ENCODE measurements at places on chromosomes 13 and 19.

- peak; percentile 53 for DNase-seq
Measured at GRCh38 chr13:76980075-76980718, 11.7 kb upstream of the CLN5 start.

DNA sequence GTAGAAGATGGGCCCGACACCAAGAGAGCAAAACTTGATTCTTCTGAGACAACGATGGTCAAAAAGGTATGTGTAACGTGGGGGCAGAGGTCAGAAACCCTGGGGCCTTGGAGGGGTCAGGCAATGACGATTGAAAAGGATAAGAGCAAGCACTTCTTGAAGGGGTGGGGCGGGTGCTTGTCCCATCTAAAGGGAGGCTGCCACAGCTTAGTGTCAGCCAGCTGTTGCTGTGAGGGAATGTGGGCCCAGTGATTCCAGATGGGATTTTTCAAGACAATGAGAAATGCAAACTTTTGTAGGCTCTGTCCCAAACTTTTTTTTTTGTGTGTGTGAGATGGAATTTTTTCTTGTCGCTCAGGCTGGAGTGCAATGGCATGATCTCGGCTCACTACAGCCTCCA is 24.5 kb downstream of the SAE1 start:
- DNase-seq, result no peak

DNA sequence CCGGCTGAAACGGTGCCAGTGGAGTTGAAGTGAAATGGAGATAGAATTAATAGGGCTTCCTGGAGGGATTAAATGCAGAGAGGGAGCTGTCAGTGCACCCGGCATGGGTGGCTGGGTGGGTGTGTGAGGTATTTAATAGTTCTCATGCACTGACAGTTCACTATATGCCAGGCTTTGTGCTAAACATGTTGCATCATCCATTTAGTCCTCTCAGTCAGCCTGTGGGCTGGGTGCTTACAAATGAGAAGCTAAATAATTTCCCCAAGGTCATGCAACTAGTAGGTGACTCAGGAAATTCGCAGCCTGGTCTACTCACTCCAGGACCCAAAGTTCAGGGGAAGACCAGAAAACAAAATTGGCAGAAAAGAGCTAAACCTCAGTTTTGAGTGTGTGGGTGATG is 63.5 kb upstream of the SPATA13 start:
- peak; percentile 79 for DNase-seq

DNA sequence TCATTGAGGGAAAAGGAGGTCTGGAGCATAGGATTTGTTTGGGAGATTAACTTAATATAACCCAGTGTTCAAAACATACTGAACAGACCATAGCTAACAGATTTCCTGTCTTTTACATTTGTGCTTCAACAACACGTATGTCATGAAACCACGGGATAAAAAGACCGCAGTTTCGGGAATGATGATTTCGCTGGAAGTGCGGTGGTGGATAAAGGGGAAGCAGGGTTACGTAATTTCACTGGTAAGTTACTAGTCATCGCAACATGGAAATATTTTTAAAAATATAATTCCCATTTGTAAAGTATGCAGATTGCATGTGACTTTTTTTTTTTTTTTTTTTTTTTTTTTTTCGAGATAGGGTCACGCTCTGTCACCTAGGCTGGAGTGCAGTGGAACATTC is 237.4 kb downstream of the LMO7 start:
- no peak for DNase-seq

DNA sequence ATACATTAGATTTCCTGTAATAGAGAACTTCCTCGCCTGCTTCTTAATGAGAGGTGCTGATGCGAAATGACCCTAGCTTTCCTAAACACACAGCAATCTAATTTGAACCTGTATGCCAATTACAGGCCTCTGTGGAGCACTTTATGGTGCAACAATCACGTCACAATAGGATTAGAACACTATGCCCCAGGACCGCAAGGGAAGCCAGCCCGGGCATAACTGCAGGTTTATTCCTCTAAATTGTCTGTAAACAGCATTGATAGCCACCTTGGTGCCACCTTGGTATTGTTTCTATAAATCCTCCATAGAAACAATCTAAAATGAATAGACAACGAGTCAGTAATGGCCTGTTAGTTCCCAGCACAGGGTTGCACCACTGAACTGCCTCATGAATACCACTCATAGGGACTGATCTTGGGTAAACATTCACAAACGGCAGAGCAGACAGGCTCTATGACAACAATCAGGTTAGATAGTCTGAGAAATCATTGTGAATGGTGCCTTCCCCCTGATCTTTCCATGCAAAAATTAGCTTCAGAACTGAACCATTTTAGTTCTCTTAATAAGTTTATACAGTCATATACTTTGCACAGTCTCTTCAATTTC is 182.5 kb upstream of the OBI1 start:
- no peak for DNase-seq

DNA sequence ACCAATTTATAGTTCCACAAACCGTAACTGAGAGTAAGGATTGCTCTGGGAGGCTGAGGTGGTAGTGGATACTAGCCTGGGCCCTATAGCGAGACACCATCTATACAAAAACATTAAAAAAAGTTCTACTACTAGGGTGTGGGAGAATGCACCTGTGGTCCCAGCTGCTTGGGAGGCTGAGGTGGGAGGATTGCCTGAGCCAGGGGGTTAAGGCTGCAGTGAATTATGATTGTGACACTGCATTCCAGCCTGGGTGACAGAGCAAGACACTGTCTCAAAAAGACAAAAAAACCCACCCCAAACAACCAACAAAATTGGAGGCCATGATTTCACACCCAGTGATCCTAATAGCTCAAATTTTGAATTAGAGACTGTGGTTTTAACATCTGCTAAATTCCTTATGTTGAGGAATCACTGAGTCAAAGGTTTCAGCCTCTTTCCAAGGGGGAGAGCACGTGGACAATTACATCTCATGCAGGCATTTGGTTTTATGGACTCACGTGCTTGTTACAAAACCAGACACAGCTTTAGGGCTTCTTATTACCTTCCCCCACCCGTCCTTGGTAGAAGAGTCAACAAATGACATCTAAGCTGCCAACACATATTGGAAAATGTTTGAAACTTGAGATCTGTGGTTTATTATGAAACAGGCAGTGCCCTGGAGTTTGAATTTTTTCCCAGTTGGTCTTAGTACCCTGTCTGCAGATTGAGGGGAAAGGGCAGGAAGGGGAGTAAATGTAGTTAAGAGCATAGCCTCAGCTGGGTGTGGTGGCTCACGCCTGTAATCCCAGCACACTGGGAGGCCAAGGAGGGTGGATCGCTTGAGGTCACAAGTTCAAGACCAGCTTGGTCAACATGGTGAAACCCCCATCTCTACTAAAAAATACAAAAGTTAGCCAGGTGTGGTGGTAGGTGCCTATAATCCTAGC is 18.5 kb downstream of the CYP2A6 start:
- no peak for DNase-seq

DNA sequence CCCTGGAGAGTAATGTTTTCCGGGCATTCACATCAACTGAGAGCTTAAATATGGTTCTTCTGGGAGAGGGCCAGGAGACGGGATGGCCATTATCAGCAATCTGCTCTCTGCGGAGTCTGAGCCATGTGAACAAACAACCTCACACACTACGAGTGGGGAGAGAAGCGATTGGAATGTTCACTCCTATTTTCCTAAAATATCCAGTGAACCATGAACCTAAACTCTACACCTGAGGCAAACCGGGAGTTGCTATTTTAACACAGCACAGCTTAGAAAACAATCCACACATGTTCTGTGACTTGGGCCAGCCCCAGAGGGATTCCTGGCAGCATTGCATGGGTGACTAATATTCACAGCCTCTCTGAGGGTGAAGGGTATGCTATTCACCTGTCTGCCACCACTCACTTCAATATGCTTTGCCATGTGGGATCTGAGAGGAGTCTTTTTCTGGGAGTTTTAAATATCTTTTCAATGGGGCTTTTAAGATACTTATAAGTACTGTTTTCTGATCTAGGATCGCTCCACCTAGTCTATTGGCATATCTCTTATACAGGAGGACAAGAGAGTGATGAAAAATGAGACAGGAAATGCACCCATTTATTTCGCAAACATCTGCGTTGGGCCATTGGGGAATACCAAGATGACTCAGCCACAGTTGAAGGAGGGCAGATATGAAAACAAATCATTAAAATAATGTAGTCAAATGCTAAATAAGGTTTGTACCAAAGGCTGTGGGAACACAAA is 72.6 kb upstream of the SERP2 start:
- DNase-seq, result no peak

Measured in putamen (tissue), 1 donor.